Stimulated activated CD4-positive, alpha-beta T cell treated with anti-CD3 and anti-CD28 coated beads, Interleukin-1b, Interleukin-23, amount 100 ng/mL, for 4 hours (primary cell): ENCODE measurements at places on chromosomes 4 and X.

DNA sequence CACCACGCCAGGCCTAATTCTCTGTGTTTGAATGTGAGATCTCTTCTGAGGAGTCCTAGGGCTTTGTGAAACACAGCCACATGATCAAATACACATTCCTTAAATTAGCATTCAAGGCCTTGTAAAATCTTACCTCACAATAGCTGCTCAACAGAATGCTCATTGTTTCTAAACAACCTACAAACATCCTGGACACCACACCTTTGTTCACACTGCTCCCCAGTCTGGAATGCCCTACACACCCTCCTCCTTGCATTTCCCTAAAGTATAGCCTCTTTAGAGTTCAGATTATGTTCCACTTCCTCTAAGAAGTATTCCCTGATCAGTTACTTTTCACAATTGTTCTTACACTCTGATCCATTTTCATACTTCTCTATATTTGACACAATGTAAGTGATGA is 110.6 kb downstream of the AGTR2 start:
- DNase-seq = no peak

GRCh38 chr4:66340286-66340893 is 670.1 kb upstream of the EPHA5 start:
- DNase-seq = no peak

- no peak for DNase-seq
Measured at GRCh38 chr4:90888571-90888970, 761.4 kb downstream of the CCSER1 start.

DNA sequence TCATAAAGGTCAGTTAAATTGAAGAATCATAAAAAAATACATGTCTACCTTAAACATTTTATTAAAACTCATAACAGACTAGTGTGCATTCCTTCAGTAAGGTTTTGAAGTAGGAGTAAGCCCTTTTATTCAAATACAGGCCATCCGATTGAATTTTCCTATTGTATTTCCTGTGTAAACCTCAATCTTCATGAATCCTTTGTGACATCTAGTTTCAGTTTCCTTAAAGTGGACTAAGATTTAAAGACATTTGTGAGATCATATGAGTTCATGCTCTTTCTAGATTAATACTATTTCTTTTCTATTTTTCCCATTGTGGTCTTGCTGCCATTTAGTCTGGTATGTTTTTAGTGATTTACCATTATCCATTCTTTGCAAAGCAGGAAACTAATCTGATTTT is 644.7 kb upstream of the BOD1L1 start:
- no peak for DNase-seq

DNA sequence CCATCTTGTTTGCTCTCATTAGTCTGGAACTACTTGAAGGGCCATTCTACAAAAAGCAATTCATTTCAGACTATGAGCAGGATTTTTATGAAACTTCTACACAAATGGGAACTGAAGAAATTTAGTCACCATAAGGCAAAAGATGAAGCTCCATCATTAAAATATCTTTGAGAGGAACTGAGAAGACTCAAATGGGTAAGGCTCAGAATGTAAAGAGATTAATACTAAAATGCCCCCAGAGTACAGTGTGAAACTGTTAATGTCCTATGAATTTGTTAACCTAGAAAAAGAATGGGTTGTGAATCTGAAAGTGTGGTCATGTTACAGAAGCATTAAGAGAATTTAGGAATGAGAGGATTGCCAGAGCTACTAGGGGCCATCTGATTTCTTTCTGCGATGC is 77.9 kb upstream of the SLC7A11 start:
- no peak for DNase-seq

- DNase-seq = no peak
Measured at GRCh38 chr4:106541253-106541652, 172.7 kb upstream of the GIMD1 start.
